ENCODE measurements at places on chromosomes 3 and 15.

- DNase-seq = no peak
Observed at GRCh38 chr15:23596736-23597135, 31.3 kb downstream of the MKRN3 start.

GRCh38 chr3:159635047-159635641 lies 353.5 kb upstream of the IL12A start:
- no peak for DNase-seq

DNA sequence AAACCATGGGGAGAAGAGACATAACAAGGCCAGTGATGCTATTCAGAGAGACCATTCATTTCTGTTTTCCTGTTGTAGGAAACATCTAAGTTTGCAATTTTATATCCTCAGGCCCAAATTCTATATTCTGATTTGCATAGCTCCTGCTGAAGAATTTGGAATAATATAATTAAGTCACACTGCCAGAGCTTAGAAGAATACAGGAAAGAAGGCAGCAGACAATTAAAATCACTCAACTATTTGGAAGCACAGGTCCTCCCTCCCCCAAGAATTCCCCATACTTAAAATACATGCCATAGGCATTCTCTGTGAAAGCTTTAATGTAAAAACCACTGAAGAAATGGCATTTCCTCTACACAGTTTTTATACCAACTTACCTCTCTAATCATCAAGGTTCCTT lies 66.9 kb upstream of the SLC2A2 start:
- no peak for DNase-seq

DNA sequence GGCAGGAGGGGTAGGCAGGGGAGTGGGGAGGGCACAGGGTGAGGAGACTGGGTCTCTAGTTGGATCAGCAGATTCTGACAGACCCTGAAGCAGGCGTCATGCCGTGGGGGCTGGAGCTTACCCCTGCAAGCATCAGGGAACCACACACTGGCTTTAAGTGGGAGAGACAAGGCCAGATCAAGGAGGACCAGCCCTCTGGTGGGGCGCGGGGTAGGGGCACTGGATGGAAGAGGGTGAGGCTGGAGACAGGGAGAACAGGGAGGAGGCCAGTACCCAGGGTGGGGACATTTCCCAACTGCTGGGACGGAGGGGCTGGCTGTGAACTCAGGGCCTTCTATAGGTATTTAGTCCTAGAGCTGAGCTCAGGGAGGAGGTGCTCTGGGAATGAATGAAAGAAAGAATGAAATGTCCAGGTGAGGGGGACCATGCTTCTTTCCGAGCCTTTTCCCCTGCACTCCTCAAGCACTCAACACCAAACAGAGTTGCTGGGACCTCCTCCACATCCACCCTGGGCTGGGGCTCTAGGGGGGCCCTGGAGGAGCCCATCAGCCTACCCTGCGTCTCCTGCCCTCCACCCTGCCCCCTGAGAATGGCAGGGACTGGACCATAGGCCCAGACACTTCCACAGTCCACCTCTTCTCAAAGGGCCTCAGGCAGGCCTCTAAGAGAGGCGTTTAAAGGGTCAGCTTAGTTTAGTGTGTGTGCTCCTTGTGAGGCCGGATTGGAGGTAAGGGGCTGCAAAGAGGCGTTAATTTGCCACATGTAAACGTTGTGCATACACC lies 49.0 kb upstream of the FGD5 start:
- no peak for DNase-seq

GRCh38 chr3:104108522-104108921 lies 1258.2 kb upstream of the ALCAM start:
- no peak for DNase-seq
